ENCODE measurements at places on chromosomes 13 and 19.

DNA sequence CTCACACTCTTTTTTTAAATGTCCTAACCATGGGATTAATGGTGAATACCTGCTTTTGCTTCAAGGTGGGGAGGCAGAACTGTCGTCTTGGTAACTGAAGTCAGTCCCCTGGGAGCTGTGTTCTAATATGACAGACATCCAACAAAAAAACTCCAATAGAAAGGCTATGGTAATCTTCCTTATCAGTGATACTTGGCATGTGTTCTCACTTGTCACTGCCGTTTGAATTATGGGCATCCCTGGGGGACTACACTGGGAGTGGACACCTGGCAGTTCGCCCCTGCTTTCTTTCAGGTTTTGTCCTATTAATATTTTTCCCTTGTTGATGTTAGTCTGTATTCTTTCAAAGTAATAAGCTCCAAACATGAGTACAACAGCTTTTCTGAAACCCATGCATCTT lies 252.6 kb downstream of the SLITRK5 start:
- DNase-seq, result no peak

- DNase-seq, result no peak
These were observed 1147.6 kb upstream of the PCDH20 start for GRCh38 chr13:62563251-62563650.

- DNase-seq, result no peak
These were observed 3.4 kb downstream of the MBNL2 start for GRCh38 chr13:97225533-97225932.

DNA sequence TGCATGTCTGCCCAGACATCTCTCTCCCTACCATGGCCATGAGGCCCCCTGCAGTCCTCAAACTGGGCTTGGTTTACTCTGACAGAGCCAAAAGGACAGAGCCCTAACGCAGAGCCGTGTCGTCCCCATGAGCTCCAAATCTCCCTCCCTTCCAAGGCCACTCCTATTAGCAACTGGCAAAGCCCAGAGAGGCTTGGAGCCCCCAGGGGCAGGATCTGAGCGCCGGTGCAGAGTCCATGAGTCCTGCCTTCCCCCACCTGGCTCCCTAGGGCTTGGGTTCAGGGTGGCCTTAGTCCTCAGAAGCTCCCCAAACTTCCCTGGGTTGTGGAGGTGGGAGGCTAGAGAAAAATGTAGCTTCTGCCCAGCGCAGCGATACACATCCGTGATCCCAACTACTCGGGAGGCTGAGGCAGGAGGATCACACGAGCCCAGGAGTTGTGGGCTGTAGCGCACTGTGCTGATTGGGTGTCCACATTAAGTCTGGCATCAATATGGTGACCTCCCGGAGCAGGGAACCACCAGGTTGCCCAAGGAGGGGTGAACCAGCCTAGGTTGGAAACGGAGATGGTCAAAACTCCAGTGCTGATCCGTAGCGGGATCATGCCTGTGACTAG lies 7.4 kb upstream of the PGPEP1 start:
- DNase-seq, result no peak

DNA sequence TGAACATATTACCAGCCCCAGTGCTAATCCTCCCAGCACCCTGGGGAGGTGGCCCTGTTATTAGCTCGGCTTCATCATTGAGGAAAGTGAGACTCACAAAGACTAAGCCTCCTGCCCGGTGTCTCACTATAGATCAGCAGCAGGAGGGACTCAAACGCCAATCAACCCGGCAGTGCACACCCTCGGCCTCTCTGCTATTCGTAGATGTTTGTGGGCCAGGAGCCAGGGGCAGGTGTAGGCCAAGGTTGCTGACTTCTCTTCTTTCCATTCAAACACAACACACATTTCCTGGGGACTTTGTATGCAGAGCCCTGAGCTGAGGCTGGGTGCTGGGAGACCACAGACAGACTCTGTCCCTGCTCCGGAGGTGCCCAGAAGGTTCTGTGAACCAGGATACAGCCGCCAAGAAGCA lies 9.4 kb upstream of the SBK3 start:
- DNase-seq, result no peak
